Stimulated activated CD4-positive, alpha-beta T cell treated with anti-CD3 and anti-CD28 coated beads, TNF-alpha, amount 100 ng/mL, for 4 hours (primary cell): ENCODE measurements at places on chromosomes 3 and 15.

GRCh38 chr3:147358144-147358992 is 48.0 kb downstream of the ZIC4 start:
- DNase-seq = no peak

DNA sequence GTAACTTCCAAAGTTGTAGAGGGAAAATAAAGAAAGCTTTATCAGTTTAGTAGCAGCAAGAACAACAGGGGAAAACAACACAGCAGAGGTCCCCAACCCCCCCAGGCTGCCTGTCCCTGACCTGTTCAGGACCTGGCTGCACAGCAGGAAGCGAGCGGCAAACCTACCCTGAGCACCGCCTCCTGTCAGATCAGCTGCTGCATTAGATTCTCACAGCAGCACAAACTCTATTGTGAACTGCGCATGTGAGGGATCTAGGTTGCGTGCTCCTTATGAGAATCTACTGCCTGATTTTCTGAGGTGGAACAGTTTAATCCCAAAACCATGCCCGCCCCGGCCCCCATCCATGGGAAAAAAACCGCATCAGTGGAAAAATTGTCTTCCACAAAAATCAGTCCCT is 40.3 kb downstream of the USP50 start:
- DNase-seq = no peak

DNA sequence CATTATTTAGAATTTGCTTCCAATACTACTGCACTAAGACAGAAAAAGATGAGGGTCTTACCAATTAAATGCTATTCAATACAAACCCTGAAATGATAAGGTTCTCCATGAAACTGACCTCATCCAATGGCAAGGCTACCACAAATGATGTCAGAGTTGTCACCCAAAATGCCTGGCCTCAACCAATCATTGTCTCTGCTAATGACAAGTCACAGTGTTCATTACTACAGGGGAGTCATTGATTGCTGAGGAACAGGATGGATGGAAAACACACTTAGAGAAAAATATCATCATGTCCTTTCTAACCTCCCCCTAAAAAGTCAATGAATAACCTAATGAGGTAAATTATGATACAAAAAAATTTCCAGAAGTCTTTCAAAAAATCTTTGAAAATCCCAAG is 91.0 kb downstream of the FOXP1 start:
- DNase-seq = no peak

GRCh38 chr3:155854141-155854940 is at the start of gene SLC33A1:
Gene SLC33A1 (minus strand): TSS chr3:155854427. CDS start chr3:155853997, 430 bp downstream.
- peak; percentile 98 for DNase-seq

DNA sequence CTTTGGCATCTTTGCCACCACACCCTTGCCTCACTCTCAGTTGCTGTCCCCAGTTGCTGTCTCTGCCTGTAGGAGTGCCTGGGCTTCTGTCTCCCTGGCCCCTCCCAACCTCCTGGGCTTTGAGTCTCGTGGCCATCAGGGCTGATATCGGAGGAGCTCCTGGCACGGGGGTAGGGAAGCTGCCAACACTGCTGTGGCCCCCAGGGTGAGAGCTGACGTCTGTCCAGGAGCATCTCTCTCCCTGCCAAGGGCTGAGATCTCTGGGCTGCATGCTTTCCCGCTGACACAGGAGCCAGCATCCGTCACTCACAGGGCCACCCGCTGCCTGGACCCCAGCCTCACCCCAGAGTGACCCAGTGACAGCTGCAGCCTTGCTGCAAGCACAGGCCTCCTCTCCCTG is 47.4 kb downstream of the EXOG start:
- DNase-seq = no peak

GRCh38 chr3:24387000-24387399 is 107.7 kb downstream of the THRB start:
- DNase-seq = no peak

GRCh38 chr15:26134812-26135211 is 271.7 kb upstream of the ATP10A start:
- no peak for DNase-seq

DNA sequence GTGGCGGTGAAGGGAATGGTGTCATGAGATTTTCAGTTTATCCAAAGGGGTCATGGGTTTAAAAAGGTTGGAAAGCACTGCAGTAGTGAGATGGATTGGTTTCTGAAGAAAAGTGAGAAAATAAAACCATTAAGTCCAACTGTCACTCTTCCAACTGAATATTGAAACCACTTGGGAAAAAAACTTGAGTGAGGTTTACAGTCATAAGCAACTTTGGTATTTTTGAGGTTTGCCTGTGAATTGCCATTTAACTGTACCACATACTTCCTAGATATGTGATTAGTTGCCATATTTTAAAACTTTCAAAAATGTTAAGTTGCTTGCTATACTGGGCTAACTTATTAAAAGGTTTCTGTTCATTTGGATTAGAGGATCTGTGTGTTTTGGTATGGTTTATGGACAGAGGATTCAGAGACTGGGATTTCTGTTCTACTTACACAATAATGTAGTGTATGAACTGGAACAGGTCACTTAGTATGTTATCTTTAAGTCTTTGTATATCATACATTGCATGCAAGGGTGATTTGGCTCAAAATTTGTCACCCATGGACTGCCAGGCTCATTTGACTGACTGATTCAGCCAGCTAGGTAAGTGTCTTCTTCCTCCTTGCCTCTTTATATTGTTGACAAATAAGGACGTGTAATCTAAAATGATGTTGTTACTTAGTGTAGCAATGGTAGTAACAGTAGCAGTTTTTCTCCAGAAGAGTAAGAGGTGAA is 201.4 kb upstream of the EOMES start:
- DNase-seq = no peak

DNA sequence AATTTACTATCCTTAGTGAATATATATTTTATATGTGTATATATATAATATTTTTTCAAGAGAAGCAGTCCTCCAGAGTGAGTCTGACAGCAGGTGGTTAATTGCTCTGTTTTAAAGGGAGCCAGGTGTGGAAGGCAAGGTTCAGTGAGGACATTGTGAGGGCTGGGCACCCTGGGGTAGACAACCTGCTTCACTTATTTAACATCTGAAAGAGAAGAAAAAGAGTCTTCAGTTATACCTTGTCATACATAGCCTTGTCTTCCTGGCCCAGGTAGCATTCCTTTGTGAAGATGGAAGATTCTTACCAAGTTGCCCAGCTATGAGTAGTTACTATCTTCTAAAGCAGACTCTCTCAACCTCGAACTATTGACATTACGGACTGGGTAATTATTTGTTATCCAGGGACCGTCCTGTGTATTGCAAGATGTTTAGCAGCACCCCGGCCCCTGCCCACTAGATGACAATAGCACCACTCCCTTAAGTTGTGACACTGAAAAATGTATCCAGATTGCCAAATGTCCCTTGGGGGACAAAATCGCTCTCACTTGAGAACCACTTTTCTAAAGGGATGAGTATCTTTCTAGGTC is 336.0 kb upstream of the TRIM42 start:
- DNase-seq = no peak

DNA sequence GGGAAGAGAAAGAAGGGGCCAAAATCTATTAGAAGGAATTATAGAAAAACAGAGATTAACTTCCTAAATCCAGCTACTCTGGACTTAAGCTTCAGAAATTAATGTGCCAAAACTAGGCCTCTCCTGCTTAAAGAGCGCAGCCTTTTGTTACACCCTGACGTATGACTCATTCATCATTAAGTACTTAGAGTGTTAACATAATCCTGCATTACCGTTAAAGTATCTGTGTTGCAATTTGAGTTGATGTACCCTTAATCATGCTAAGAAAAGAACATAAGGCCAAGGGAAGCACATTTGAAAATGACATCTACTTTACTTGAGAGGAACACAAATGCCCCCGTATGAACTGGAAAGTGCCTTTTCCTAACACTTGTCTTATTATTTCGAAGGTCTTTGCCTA is 7.9 kb downstream of the HTR3D start:
- no peak for DNase-seq

- no peak for DNase-seq
These were observed 806.9 kb downstream of the GRM7 start for GRCh38 chr3:7667774-7668173.

GRCh38 chr15:33467146-33467815 is 156.5 kb downstream of the RYR3 start:
- DNase-seq = no peak

- DNase-seq = no peak
These were observed 34.0 kb downstream of the FGD5 start for GRCh38 chr3:14852717-14853116.

GRCh38 chr3:541062-541801 is 344.7 kb downstream of the CHL1 start:
- DNase-seq = no peak

DNA sequence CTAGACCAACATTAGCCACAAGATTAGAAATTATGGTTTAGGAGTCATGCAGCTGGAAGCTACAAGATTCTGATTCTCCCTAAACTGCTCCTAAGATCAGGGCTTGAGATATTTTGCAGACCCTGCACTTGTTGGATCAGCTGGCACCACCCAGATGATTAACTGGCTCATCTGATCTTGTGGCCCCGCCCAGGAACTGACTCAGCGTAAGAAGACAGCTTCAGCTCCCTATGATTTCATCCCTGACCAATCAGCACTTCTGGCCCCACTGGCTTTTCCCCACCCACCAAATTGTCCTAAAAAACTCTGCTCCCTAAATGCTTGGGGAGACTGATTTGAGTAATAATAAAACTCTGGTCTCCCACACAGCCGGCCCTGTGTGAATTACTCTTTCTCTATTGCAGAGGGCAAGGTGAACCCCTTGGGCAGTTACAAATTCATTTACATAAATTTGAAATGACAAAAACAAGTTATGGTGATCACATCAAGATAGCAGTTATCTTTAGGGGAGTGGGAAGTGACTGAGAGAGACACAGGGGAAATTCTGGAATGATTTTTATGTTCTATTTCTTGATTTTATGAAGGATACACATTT is 76.5 kb downstream of the CD200R1L start:
- DNase-seq = no peak

- DNase-seq = no peak
These were observed 143.0 kb downstream of the SQOR start for GRCh38 chr15:45777781-45778180.

DNA sequence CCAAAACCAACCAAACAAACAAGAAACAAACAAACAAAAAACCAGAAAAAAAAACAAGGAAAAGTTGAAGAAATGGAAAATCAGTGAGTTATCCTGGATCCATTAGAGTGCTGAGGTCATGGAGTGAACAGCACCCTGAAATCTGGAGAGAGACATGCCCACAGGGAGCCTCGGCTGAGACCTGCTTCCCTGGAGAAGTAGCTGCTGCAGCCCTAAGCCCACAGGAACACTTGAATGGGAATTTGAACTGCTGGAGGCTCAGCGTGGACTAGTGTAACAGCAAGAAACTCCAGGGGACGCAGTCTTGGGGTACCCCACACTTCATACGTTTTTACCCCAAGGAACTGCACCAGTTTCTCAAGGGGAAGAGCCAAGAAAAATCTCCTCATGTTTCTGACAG is 144.1 kb upstream of the UBE3A start:
- DNase-seq = no peak

DNA sequence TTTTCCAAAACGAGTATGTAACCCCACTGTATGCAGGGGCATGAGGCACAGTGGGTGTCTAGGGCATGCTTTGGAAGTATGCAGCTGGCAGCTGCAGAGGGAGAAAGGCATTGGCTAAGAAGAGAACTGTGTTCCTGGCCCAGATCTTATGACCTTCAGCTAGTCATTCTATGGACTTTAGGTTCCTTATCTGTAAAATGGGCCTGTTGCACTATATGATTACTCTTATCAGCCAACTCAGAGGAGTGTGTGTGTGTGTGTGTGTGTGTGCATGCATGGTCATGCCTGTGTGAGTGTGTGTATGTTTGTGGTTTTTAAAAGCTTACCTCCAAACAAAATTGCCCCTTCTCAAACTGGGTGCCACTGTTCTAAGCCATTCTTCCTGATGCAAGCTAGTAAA is 27.4 kb upstream of the CHST2 start:
- no peak for DNase-seq

DNA sequence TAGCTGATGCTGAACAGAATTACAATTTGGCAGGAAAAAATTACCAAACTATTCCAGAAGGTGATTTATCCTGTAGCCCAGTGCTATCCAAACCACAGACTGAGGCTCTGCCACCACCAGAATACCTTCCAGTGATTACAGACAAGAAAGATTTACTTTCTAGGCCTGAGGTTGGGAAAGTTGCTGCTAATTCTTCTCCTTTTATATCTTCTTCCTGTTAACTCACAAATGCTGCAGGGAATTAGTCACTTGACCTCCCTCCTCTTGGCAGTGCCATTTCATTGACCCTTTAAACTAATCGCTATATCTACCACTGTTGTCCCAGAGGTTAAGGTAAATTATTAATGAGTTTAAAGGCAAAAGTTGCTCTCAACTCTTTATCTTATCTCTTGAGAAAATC is 118.4 kb downstream of the CTNNB1 start:
- no peak for DNase-seq

DNA sequence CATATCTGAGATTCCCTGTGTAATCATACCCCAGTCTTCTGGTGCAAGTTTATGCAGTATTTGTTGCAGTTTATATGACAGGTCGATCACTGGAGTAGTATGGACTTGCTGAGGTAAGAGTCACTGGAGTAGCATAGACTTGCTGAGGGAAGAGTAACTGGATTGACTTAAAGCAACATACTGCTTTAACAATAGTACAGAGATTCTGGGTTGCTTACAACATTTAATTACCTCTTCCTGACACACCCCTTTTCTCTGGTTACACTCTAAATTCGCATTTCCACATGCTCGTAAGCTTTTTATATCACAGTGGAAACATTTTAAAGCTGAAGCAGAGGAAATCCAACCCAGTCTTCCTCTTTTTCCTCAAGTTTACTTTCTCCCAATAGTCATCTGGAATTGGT is 11.8 kb downstream of the AAGAB start:
- no peak for DNase-seq

DNA sequence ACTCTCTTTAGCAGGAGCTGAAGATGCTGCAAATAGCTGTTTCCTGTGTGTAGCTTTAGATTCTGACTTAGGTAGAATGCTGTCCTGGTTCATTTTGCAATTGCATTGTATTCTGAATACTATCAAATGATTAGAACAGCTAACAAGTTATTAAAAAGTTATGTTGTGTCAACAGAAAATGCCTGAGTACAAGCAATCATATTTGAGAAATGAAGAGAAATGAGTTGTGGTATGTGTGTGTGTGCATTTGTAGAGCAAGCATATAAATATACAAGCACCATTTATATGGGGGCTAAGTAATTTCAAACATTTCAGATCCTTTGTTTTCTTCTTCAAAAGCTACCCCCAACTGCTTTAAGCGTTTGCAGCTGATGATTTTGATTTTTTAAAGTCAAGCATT is 7.8 kb downstream of the ZIC1 start:
- no peak for DNase-seq

DNA sequence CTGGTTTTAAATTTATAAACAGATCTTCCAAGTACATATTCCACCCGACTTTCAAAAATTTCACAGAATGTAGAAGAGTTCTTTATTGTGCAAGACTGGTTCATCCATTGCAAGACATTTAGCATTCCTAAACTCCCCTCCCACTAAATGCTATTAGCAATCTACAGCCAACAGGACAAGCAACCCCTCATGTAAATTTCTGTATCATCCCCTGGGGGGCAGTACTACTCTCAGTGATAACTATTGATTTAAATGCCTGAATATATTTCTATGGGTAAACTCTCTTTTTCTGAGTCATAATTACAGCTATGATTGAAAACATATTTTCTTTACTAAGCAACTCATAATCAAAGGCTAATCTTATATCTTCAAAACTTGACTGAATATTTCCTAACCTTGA is 10.7 kb upstream of the SLC15A2 start:
- no peak for DNase-seq
